ENCODE measurements at places on chromosomes 12 and 14.

- DNase-seq, result no peak
Observed at GRCh38 chr14:32669391-32669790, 269.3 kb upstream of the NPAS3 start.

DNA sequence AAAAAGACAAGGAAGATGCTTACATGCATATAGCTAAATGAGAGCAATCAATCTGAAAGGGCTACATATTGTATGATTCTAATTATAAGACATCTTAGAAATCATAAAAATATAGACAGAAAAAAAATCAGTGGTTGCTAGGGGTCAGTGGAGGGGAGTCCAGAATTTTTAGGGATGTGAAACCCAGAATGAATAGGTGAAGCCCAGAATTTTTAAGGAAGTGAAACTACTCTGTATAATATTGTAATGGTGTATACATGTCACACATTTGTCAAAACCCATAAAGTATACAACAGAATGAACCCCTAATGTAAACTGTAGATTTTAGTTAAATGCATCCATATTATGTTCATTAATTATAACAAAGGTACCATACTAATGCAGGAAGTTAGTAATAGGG lies 713.2 kb downstream of the FLRT2 start:
- DNase-seq, result no peak

DNA sequence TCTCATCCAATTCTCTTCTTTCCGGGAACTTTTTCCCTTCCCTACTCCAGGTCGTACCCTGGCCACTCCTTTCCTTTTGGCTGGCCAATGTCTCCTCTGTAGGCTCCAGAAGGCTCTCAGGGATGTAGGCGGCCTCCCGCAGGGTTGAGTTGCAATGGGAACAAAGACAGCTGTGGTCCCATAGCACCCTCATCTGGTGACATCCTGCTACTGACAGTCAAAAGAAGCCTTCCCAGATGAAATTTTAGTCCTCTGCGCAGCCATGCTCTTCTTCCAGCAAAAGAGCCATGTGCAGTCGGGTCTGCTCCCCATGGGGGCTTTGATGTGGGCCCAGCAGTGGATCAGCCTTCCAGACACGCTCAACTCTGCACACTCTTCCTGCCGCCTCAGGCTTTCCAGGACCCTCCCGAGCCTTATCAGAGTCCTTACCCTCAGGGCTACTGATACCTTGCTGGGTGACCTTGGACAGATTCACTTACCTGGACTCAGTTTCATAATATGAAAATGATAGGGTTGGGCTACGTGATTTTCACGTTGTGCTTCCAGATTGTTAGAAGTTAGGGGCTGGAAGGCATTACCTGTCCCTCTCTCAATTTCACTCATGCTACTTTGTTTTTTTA lies 5.5 kb upstream of the CELA1 start:
- no peak for DNase-seq

DNA sequence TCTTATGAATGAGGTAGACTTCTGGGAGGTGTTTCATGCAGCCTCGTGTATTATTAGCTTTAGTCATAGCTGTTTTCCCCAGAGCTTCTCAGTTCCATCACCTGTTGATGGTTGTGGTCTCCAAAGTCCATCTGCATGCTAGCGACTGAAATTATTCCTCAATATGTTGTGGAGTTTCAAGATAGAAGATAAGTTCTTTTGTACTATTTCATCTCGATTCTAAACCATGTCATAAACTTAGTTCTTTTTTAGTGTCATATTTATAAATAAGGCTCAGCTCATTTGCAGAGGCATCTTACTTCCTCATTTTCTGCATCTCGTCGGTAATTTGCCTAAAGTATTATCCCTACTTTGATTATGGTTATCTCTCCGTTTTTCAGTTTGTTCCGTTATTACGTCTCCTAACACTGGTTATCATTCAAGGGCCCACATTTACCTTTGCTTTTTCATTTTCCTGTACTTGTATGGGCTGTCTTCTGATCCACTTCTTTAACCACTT lies 119.1 kb downstream of the ITPR2 start:
- DNase-seq, result no peak

- DNase-seq, result no peak
Observed at GRCh38 chr12:128961957-128962356, 108.7 kb downstream of the GLT1D1 start.

GRCh38 chr14:28762955-28763326 lies 3.6 kb upstream of the FOXG1 start:
- no peak for DNase-seq

- DNase-seq, result no peak
Observed at GRCh38 chr12:49489720-49490119, 49.1 kb upstream of the KCNH3 start.

DNA sequence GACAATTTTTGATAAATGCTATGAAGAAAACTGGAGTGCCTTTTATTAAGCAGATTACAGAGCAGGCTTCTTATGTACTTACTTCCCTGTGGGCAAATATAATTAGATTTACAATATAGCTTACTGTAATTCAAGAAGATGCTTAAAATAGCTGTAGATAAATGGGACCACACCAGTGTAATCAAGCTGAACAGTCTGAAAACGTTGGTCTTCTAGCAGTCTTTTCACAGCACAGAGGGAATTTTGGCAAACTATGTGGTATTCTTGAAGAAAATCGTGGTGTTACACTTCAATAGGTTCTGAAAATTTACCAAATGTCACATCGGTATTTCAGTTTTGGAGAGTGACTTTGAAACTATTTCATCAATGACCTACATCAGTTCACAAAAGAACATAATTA lies 47.7 kb downstream of the SLC16A7 start:
- no peak for DNase-seq

- no peak for DNase-seq
Observed at GRCh38 chr12:52400906-52401305, 5.2 kb downstream of the KRT82 start.

- no peak for DNase-seq
Observed at GRCh38 chr12:3730111-3730510, 22.8 kb downstream of the CRACR2A start.

- no peak for DNase-seq
Observed at GRCh38 chr14:35385042-35385839, 19.3 kb downstream of the NFKBIA start.

- no peak for DNase-seq
Observed at GRCh38 chr14:78242086-78242485, 71.9 kb downstream of the NRXN3 start.

GRCh38 chr12:19190292-19191031 lies 60.9 kb downstream of the PLEKHA5 start:
- no peak for DNase-seq

DNA sequence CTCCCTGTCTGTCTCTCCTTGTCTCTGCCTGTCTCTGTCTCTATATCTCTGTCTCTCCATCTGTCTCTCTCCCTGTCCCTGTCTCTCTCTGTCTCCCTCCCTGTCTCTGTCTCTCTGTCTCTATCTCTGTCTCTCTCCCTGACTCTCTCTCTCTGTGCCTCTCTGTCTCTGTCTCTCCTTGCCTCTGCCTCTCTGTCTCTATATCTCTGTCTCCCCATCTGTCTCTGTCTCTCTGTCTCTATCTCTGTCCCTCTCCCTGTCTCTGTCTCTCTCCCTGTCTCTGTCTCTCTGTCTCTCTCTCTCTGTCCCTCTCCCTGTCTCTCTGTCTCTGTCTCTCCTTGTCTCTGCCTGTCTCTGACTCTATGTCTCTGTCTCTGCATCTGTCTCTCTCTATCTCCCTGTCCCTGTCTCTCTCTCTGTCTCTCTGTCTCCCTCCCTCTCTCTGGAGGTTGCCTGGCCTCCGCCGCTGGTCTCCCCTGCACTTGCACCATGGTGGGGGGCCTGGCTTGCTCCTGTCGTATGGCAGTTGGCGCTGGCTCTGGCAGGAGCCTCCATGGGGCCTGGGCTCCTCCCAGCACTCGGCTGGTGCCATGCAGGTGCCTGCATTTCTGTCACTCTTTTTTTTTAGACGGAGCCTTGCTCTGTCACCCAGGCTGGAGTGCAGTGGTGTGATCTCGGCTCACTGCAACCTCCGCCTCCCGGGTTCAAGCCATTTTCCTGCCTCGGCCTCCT lies 28.3 kb downstream of the MMP17 start:
- DNase-seq, result no peak

- peak; percentile 17 for DNase-seq
Observed at GRCh38 chr12:84842406-84843013, 70.1 kb downstream of the SLC6A15 start.

DNA sequence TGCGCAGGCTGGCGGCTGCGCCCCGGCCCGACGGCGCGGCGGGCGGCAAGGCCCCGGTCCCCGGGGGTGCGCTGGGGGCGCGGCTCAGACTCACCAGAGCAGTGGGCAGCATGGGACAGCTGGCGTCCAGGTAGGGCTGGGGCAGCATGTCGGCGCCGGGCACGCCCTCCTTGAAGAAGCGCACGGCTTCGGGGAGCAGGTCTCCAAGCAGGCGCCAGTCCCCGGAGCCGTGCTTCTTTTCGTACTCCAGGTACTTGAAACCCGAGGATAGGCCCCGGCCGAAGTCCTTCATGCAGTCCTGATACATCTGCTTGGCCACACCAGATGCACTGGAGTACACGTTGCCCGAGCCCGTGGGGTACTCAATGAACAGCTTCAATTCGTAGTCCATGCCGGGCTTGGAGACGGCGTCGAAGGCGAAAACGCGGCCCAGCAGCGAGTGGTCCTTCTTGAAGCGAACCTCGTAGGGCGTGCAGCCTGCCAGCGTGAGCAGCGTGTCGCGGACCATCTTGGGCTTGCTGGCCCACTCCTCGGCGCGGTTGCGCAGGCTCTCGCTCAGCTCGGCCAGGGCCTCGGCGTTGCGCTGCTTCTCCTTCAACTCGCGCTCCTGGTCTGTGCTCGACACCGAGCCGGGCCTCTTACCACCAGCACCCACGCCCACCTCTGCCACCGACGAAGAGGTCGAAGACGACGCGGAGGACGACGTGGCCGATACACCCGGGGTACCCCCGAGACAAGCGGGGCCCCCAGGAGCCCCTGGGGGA lies 2.2 kb downstream of the IRF2BPL start:
- no peak for DNase-seq

DNA sequence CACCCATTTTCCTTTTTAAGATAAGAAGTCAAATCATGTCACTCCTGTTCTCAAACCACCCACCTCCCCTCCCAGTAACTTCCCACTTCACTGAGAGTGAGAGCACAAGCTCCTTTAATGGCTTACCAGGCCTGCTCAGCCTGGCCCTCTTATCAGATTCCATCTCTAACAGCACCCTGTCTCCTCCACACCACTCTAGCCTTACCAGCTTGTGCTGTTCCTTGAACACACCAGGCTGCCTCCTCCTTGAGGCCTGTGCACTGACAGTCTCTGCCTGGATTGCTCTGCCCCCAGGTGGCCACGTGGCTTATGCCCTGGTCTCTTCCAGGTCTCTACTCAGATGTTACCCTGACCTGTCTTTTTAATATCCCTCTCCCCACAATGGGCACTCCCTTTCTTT lies 40.1 kb upstream of the EVL start:
- no peak for DNase-seq

DNA sequence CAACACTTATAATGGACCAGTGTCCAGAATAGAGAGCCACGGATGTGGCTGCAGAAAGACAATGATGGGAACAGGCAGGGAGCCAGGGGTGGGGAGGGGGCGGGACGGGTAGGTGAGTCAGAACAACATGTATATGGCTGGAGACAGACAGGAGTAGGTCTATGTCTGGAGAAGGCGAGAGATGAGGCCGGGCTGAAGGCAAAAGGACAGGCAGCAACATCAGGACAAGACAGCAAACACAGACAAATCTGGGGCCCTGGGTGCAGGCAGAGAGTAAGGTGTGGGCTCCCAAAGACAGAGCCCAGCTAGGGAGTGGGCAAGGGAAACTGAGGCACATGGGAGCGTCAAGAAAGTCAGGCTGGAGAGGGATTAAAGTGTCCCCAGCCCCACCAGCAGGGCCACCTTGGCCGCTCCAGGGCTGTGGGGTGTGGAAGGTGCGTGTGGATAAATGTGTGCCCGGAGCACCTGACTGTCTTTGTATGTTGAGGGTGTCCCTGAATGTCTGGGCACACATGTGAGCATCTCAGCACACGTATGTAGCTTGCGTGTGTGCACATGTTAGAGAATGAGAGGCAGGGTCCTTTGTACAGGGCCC lies 44.1 kb downstream of the FAM222A start:
- DNase-seq, result no peak

DNA sequence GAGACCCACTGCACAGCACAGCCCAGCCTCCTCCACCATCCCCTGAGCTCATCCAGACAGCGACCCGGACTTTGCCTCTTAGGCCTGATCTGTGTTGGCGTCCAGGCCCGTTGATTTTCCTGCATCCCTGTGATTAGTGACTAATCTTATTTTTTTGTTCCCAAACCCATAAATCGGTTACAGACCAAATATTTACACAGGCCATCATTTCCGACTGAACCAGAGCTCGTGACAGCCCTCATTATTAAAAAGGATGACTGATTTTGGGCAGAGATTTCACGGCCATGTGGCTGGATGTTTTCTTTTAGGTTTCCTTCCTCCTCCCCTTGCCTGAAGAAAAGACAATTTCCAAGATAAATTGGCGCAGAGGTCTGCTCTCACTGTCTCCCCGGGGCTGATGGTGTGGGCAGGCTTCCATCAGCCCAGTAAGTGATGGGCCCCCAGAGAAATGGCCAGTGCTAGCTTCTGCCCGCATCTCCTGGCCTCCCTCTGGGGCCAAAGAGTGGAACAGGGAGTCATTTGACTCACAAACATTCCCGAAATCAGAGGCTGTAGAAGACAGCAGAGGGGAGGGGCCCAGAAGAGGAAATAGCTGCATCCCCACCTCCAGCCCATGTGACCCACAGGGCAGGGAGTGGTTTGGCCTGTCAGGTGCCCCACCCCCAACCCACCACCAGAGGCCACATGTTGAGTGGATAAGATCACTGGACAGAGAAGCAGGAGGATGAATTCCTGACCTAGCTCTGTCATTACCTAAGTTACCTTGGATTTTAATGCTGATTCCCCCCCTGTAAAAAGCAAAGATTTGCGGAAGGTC lies 283.5 kb downstream of the KSR2 start:
- DNase-seq, result peak; percentile 74

DNA sequence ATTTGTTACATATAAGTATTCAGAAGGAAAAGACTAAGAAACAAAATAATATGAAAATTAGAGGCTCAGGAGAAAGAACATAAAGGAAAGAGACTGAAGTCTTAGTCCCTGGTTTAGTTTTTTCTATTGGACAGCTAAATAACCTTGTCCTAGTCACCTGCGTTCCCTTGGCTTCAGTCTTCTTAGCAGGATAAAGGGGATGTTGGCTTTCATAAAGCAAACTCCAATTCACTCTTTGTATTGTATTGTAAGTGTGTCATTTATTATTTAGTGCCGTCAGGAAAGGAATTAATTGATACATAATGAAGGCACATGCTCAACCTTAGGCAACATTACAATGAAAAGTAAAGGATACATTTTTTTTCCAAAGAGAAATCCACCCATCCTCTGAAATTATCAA lies 190.3 kb upstream of the PPFIA2 start:
- no peak for DNase-seq

- no peak for DNase-seq
Observed at GRCh38 chr14:93912782-93913181, 14.4 kb upstream of the FAM181A start.

- DNase-seq, result no peak
Observed at GRCh38 chr14:31389946-31390345, 30.4 kb downstream of the HEATR5A start.

GRCh38 chr12:69321351-69321750 lies 26.8 kb upstream of the LYZ start:
- no peak for DNase-seq

- DNase-seq, result peak; percentile 63
Observed at GRCh38 chr14:20469890-20470602, 840 bp downstream of the PNP start.

- DNase-seq, result no peak
Observed at GRCh38 chr12:90404071-90404470, 550.9 kb downstream of the CCER1 start.

- DNase-seq, result no peak
Observed at GRCh38 chr14:21533294-21533693, 7.1 kb upstream of the SALL2 start.
